SIG-M5 (cell line): ENCODE measurements at places on chromosomes 4 and X.

DNA sequence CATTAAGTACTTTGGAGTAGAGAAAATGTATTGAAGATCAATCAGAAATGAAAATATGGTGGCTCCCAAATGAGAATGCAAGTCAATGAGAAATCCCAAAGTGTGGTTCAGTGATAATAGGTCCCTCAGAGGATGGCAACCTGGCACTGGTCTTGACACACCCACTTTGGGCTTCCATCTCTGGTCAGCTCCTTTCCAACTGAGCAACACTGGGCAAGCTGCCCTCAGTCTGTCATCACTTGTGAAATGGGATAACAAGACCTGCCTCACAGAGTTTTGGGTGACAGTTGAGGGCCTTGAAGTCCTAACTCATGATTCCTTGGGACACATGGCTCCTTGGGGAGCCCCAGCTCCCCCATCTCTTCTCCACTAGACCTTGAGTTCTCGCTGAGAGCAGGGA lies 29.0 kb upstream of the MAMLD1 start:
- no peak for DNase-seq

- no peak for DNase-seq
These were observed 105.9 kb upstream of the GPRIN3 start for GRCh38 chr4:89413518-89413917.

DNA sequence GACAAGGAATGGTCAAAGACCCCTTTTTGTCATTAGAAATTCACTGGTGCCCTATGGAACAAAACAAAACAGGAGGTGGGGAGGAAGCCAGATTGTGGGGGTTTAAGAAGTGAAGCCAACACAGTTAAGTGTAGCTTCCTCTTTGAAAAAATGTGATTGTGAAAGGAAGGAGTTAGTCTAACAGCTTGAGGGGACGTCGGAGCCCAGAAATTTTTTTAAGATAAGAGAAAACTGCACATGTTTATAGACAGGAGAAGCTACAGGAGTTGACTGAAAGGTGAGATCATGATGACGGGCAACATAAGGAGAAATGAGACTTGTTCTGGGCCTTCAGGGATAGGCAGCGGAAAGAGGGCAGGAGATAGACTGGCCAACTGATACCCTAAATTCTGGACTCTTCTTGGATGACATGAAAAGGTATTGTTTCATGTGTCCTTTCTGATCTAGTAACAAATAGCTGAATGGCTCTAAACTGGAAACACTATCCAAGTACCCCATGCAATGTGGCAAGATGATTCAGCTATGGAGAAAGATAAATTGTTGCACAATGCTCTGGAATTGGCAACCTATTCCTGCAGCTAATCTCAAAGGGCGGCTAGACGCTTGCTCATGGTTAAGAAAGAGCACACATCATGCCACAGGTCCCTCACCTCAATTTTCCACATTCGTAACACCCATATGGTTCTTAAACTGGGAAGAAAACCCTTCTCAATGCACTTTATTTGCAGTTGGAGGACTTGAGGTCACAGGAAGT lies 3.7 kb upstream of the HDAC8 start:
- no peak for DNase-seq

- DNase-seq = no peak
These were observed 18.4 kb upstream of the OPHN1 start for GRCh38 chrX:68451720-68452119.

DNA sequence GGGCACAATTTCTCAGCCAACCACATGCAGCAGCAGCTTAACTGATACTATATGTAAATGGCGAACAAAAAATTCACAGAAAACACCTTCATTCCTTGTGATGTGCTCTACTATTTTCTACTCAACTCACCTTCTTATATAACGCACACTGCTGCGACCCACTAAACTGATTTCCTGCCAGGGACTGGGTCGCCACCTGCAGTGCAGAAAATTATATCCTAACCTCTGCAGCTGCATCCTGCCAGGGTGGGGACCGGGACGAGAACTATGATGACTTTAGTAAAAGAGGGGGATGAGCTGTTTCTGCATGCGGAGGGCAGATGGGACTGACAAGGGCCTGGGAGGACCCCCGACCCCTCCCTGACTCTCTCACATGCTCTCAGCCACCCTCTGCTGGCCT lies 27.4 kb downstream of the ABLIM2 start:
- DNase-seq = no peak

DNA sequence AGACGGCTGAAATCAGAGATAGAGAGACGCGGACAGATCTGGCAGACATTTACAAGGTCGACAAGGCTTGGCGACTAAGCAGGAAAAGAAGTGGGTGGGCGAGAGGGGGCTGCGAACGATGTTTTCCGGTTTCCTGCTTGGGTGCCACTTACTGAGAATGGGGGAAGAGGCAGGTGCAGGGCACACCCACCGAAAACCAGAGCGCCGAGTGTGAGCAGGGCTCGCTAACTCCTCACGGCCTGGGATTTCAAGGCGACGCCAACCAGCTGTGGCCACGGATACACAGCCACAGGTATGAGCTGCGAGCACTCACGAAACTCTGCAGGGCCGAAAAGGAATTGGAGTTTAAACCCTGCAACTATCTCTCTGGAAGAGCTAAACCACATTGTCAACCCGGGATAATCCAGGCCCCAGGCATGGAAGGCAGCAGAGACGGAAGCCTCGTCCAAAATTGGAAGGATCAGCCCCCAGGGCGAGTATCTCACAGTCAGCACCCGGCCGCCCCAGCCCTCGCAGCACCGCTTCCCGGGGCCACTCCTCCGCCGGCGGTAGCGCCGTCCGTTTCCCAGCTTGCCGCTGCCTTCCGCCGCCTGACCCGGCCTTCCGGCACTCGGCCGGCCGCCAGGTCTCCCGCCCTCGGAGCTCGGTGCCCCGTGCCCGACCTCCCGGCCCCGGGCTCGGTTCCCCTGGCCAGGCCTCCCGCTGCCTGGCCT lies 778 bp downstream of the CASP3 start:
- DNase-seq = no peak
